ENCODE measurements at places on chromosomes 12 and 14. TPM values are rescaled to one million over a fixed set of nuclear protein-coding genes. Genes with fewer than 3 reads are reported as not detected.

The CMTM5 gene
- 1.6 TPM for total RNA-seq

The SERPINA10 gene
- not detected for total RNA-seq

The RFX4 gene
- total RNA-seq: 2.9 TPM

The MED13L gene
- 164 TPM for total RNA-seq

The GLTP gene
- 16.3 TPM for total RNA-seq

Data from frontal cortex (tissue), 4 donors.